RWPE1 (cell line): ENCODE measurements at places on chromosomes 3 and 15.
A peak's percentile ranks its signal among the peaks of the same experiment; 100 is the strongest.

- no peak for DNase-seq
Measured at GRCh38 chr15:61997786-61998185, 62.5 kb downstream of the VPS13C start.

GRCh38 chr15:47787875-47788274 is 70.6 kb downstream of the SEMA6D start:
- no peak for DNase-seq

DNA sequence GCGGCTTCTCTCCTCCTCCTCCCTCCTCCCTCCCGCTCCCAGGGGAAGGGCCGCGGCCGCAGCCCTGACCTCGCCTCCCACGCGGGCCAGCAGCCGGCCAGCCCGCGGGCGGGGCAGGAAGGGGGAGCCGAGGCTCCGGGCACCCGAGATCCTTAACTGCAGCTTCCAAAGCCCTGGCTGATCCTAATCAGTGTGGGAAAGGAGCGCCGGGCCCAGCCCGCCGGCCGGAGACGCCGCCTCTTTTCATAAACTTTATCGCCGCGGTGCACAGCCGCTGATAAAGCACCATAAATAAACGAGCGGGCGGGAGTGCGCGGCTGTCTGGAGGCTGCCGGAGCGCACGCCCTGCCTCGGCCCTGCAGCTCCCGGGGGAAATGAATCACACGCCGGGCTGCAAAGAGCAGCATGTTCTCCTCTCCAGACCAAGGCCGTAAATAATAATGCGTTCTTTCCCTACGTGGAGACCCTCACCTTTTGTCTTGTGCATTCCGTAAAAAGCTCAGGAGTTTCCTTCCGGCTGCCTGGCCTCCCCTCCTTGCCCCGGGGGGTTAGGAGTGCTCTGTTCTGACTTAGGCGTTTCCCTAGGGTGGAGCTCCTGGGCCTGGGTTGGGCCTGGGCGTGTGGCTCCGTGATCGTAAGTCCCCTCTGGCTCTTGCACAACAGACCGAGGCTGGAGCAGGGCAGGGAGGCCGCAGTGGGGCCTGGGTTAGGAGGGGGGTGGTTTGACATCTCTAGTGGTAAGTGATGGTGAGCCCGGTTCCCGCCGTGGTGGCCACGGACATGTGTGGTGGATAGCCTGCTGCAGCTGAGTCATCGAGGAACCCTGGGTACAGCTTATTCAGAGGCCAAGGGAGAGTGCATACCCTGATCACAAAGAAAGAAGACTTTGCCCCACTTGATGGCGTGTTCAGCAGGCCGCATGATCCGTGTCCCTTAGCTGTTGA is 132.6 kb upstream of the HES1 start:
- peak; percentile 92 for DNase-seq

GRCh38 chr3:53704363-53704725 is 141.9 kb downstream of the CHDH start:
- DNase-seq: no peak

DNA sequence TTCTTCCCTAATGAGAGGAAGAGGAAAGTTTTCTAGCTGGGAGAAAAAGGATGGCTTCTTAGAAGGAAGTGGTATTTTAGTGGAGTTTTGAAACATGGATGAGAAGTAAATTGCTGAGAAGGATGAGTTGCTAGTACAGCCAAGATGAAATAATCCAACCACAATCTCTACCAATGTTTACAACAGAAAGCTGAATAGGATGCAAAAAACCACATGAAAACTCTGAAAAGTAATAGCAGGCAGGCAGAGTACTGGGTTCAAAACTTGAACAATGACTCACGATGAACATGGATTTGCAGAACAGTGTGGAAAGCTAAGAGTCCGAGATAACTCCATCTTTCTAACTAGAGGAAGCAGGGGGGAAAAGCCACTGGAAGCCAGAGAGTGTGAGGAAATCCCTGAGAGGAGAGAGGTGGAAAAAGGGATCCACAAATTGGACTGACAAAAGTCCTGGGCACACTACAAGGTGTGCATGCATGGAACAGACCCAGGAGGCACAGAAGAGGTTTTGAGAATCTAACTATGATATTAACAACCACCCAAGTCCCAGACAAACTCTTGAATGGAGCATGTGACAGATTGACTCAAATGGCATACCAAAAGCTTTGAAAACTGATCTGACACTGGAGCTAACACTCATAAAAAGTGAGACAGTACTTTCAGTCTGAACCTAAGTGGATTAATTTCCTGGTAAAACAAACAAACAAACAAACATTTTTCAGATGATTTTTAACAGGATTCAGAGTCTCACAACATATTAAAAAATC is 76.7 kb downstream of the ST6GAL1 start:
- no peak for DNase-seq

GRCh38 chr3:69747511-69748258 is 8.4 kb downstream of the MITF start:
- no peak for DNase-seq

DNA sequence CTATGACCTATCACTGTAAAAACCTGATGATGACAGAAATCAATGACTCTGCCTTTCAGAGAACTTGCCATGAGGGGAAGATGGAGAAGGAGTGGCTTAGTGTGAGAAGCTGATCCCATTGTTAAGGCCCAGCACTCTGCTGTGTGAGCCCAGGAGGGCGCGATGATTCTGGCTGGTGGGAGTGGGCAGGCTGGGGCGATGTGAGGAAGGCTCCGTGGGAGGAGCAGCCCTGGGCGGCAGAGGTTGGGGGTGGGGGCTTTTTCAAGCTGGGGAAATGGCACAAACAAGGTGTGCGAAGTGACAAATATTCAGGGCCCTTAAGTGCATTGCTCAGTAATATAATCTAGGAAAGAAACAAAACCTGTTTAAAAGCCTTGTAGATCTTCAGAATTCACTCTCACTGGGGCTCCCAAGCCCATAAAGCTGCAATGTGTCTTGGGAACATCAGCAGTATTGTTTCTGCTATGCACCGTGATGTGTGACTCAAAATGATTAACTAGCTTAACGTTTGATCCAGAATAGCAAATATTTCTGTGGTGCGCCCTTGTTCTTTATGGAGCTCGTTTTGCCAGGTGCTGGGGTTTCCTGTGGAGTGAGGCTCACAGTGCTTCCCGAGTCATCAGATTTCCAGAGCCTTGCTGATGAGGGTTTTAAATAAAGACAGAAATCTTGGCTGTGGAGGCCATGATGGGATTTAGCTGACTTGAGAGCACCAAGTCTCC is 141.0 kb downstream of the CHDH start:
- no peak for DNase-seq

DNA sequence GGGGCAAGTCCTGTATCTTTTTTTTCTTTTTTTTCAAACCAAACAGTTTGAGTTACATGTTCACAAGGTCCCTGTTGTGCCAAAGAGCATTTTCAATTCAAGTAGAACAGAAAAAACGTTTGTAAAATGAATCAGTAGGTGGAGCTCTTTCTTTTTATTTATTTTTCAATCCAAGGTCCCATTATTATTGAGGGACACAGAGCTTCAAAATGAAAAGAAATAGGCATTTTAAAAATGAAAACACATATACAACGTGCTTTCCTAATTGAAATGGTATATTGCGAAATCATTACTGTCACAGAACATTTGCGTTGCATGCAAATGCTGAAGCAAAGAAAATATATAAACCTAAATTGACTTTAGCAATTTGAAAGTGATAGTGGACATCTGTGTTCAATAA is 711.0 kb downstream of the MECOM start:
- peak; percentile 5 for DNase-seq

- peak; percentile 60 for DNase-seq
Measured at GRCh38 chr3:5122741-5123706, 932 bp downstream of the ARL8B start.

DNA sequence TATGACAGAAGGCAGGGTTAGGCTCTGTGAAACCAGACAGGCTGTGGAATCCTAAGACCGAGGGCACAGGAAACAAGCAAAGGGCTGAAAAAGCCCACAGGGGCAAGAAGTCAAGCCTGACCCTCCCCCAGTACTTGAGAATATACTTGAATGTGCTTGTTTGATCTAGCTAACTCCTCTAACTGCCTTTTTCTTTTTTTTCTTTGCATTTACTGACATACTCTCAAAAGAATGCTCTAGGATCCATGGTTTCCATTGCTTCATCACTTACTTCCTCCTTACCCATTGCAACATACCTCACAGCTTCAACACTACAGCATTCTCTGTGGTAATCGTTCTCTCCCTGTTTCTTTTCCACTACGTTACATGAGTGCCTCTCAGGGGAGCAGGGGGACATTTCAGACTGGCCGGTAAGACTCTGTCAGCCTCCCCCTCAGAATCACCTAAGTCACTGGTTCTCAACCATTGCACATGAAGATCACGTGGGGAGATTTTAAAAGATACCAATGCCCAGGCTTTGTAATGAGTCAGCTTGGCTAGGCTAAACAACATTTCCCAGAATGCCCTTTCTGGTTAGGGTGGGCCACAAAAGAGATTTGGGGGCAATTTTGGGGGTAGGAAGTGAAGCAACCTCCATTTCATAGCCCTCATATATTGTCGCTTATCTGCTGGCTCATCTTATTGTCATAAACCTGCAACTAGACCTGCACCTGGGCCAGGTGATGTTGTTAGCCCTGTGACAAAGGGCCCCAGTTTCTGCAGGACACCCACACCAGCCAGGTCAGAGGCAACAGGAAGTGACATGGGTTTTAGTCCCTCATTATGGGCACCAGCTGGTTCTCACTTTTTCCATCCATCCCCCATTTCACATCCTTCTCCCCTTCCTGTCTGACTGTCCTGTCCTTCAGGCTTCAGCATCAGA is 24.6 kb upstream of the RSL24D1 start:
- DNase-seq: peak; percentile 78

GRCh38 chr3:109644746-109645145 is 307.4 kb upstream of the DPPA4 start:
- DNase-seq: no peak

DNA sequence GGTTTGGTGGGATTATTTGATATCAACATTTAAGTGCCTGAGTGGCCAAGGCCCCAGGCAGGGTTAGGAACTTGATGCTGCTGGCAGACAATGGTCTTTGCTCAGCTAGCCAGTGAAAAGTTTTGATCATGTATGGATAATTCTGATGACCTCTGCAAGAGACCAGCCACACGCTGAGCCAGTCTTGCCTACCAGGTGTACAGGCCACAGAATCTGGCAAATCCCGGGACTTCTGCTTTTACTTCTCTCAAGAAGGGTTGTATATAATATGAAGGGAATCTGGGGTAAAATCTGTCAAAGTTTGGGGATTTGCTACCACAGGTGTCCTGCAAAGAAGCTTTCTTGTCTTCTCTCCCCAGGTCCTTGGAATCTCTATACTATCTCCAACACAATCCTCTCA is 331.4 kb upstream of the GOLIM4 start:
- DNase-seq: no peak

DNA sequence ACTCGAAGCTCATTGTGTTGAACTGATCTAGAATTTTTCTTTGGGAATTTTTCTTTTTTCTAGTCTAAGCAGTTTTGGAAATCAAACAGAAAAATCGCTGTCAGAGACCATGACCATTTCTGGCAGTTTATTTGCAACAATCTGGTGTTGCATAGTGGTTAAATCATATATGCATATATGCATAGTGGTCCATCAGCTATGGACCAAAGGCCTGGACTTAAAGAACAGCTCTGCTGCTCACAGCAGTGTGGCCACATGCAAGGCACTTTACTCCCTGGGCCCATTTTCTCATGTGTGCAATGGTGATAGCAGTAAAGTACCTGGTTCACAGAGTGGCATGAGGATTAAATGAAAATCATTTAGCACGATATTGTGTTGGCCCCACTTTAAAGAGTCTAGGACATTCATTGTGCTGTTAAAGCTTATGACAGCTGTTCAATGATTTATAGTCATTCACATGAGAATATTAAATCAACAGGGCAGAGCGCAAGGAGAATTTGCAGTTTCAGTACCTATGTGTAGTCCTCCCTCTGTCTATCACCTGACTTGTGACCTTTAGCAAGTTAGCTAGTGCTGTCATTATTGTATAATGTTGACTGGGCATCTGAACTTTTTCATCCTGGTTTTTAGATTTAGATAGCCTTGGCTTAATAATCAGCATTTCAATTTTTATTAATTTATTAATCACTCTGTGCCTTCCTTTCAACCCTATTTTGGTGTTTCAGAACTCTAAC is 46.4 kb downstream of the BLM start:
- DNase-seq: no peak

DNA sequence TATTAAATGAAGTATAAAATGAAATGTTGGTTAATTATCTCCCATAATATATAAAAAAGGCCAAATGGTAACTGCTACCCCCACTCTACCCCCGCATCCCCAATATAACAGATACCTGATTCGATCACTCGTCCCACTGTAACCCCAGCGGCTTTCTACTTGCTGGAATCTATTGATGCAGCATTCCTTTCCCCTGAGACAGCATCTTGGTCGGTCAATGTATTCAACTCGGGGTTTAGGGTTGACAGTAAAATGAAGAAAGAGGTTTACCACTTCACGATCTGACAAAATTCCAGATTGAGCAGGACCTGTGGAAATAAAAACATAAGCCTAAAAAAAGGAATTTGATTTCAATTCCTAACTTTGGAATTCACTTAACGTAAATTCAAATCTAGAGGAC is 18.6 kb upstream of the C15orf40 start:
- DNase-seq: peak; percentile 51
